ENCODE measurements at places on chromosomes 3 and 15.

DNA sequence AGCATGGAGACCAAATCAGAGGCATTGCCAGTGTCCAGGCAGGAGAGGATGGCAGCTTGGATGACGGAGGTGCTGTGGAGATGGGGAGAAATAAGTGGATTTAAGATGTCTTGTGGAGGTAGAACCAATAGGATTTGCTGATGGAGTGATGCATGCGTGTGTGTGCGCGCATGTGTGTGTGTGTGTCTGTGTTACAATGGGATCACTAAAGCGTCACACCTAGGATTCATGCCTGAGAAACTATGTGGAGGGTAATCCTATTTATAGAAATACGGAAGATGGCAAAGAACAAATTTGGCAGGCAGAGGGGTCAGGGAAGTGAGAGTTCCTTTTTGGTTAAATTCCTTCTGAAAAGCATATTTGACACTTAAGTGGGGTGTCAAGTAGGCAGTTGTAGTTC, 64.8 kb upstream of the ARL8B start:
- no peak for DNase-seq

DNA sequence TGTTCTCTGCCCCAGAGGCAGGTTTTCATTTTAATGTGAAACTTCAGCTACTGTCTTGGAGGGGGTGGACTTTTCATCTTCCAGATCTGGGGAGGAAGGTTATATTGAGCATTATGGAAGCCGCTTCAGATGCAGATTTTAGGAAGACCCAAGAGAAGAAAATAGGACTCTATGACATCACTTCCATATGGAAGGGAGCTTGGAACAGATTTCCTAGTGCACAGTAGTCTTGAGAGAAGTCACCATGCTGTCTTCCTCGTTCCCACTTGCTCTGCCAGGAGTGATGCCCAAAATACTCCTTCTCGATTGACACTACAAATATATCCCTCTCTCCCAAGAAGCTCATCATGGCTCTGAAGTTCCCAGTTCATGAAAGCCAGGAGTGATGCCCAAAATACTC, 197.2 kb downstream of the ATP10A start:
- DNase-seq, result no peak

GRCh38 chr15:42084465-42085235, 9.7 kb downstream of the PLA2G4D start:
- peak; percentile 80 for DNase-seq

DNA sequence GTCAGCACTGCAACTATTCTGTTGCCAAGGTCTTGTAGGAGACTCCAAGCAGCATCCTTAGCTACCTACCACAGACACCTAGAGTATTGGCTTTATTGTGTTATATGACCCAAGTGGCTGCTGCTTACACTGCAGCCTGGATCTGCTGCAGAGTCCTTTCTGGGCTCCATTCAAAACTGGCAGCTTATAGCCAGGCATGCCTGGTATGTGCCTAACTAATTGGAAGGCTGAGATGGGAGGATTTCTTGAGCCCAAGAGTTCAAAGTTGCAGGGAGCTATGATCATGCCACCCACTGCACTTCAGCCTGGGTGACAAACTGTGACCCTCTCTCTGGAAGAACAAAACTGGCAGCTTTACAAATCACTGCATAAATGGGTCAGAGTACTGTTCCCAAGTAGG, 8.6 kb downstream of the NDUFB4 start:
- no peak for DNase-seq

- DNase-seq, result no peak
These were observed 67.4 kb downstream of the NUP210 start for GRCh38 chr3:13352621-13353131.

GRCh38 chr15:48426044-48426443, 94.8 kb downstream of the DUT start:
- no peak for DNase-seq

DNA sequence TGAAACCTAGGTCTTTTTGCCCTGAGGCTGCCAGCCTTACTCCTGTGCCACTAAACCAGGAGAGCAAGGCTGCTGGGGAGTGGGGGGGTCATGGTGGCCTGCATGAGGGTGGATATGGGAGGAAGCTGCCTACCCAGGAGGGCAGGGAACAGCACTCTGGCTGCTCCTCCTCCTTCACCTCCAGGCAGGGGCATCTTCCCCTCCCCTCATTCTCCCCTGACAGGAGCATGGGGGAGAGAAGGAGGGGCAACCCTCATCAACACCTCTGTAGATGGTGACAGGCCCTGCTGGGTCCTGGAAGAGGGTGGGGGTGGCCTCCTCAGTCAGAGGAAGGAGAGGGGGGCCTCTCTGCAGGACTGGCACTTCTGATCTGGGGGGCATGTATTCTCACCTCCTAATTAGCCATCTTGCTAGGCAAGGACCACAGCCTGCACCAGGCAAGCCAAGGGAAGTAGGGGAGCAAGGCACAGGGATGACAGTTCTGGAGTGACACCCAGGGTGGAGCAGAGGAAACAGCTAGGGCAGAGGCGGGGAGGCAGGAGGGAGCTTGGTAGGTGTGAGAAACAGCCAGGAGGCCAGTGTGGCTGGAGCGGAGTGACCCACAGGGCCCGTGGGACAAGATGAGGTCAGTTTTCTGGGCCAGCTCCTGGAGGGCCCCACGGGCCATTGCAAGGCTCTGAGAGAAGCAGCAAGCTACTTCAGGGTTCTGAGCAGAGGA, 4.9 kb downstream of the CCDC33 start:
- no peak for DNase-seq

DNA sequence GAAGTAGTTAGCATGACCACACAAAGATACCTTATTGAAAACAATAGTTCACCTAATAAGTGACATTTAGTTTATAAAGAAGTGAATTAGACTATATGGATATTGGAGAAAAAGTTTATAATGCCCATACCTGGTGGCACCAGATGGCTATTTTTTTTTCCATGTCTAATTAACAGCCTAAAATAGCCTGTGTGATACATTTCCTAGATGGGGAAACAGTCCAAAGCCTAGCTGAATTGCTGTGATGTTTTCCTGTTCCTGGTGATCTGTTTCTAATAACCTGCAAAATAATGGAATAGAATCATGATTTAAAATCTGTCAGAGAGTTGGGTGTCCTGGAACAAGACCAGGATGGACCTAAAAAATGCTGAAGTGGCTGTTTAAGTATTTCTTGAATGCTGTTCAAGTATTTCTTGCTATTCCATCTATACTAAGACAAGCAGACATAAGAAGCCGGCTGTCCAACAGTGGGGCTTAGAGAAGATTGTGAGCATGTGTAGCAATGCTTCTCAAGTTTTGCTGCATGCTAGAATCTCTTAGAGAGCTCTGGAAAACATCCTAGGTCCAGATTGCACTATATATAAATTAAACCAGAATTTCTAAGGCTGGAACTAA, 31.3 kb downstream of the LRRC3B start:
- no peak for DNase-seq

- no peak for DNase-seq
These were observed 353.2 kb downstream of the AGBL1 start for GRCh38 chr15:86432861-86433260.

GRCh38 chr3:137988982-137989381, 21.0 kb upstream of the CLDN18 start:
- DNase-seq, result no peak

GRCh38 chr15:70358871-70359647, 261.3 kb upstream of the TLE3 start:
- DNase-seq, result no peak

- no peak for DNase-seq
These were observed 153.0 kb upstream of the CGNL1 start for GRCh38 chr15:57223345-57223744.

DNA sequence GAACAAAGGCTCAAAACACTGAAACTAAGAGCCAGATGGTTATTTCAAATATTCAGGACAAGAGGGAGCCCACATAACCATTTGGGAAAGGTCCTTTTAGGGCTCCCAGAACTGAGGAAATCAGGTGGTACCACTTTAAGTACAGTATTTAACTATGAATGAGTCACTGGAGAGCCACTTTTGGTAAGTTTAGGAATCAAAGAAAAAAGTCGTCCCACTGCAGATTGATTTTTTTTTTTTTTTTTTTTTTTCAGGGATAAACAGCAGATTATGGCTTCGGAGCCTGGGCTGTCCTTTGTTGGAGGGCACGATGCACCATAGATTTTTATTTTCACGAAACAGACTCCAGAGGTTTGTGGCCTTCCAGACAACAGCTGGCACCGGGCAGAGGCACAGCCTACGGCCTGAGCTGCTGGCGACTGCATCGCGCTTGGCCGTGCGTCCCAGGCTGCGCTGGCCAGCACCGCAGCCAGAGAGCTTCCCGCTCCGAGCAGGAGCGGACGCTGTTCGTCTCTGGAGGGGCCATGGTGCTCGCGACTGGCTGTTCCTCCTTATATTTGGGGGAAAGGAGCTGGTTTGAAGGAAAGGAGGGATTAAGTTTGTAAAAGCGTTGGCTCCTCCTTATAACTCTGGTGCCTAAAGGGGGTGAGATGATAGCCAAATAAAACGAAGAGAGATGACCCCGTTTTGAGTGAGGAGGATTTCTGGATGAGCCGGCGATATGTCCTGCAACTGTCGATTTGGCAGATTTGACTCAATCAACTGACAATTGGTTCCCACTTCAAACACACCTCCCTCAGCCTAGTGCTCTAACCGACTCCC, 152.9 kb upstream of the GOLIM4 start:
- DNase-seq, result peak; percentile 68

DNA sequence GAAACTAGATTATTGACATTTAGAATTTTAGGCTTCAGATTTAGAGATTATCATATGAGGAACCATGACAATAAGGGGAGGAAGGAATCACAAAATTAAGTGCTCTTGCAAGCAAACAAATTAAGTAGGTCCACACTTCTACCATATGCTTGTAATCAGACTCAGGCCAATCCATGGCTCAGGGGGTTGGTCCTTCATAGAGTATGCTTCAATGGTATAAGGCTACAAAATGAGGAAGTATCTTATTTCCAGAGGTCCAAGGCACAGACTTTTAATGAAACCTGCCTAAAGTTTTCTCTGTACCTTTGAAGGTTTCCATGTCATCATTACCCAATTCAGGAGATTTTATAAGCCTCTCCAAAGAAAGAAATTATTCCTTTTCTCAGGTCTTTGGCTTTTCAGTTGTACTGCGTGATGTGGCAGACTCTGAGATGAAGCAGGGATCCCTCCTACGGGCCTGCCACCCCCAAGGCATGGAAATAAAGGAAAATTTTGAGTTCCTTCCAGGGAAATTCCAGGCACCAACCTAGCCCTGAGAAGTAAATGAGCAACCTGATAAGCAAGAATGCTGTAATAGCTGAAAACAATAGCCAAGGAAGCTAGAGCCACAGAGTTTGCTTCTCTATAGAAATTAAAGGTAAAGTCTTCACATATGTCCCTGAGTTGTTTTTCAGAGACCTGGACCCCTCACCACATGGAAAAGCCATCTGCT, 36.3 kb downstream of the SERPINI2 start:
- no peak for DNase-seq

DNA sequence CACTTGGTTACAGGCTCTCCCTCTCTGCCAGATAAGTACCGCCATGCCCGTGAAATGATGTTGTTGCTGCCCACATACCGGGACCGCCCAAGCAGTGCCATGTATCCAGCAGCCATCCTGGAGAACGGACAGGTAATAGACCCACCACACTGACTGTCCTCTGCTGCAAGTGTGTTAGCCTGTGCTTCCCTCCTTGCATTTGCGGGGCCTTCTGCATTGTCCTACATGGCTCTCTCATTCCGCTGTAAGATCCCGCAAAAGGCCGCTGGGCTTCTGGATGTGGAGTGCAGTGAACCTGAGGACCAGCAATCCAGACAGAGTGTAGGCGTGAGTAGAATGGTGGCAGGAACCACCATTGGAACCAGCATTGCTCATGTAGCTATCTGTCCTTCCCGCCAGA, 10.6 kb upstream of the MANF start:
- DNase-seq, result no peak

GRCh38 chr3:153246806-153247205, 84.8 kb downstream of the RAP2B start:
- DNase-seq, result no peak

DNA sequence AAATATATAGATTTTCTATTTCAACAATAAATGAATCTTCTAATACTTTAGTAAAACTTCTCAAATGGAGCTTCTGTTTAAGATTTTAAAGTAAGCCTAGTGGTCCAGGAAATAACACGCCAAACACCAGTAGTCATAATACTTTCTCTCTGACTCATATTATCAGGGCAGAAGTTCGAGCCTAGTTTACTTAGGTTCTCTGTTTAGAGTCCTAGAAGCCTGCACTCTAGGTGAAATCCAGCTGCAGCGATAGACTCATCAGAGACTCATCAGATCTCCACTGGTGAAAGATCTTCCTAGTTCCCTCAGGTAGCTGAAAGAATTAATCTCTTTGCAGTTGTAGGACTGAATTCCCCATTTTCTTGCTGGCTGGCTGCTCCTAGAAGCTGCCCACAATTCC, 552.5 kb upstream of the ROBO2 start:
- no peak for DNase-seq

- no peak for DNase-seq
These were observed at the start of gene CCR8 for GRCh38 chr3:39329493-39329892. Gene CCR8 (plus strand): TSS chr3:39329709. CDS start chr3:39332332, 2,623 bp downstream.

- DNase-seq, result no peak
These were observed 4.9 kb upstream of the MAGEF1 start for GRCh38 chr3:184716622-184717398.

- DNase-seq, result peak; percentile 70
These were observed 156.2 kb upstream of the IQSEC1 start for GRCh38 chr3:13229273-13229949.

- peak; percentile 77 for DNase-seq
These were observed 504.2 kb upstream of the PROK2 start for GRCh38 chr3:72288955-72289691.
